GM04503 (cell line): ENCODE measurements at places on chromosomes 2 and 18.

GRCh38 chr2:121377646-121378045 lies 92.6 kb upstream of the TFCP2L1 start:
- DNase-seq, result no peak

DNA sequence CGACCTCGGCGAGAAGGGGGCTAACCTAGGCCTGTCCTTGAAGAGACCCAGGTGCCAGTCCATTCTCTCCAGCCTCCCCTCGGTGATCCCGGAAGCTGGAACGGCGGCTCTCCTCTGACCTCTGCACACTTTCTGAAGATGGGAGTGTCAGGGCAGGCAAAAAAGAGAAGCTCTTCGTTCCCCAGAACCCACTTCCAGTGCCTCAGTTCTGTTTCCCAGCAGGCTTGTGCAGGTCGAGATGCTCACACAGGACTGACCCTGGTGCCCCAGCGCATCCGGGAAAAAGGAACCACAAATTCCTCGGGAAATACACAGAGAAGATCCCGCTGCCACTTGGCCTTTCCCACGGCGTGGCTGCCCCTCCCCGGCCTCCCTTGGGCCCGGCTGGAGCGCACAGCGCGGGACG lies 681 bp upstream of the PTPN18 start:
- DNase-seq, result no peak

GRCh38 chr18:160831-161570 lies 2.6 kb downstream of the USP14 start:
- DNase-seq, result no peak

- DNase-seq, result no peak
These were observed 29.9 kb downstream of the NTSR2 start for GRCh38 chr2:11640132-11640531.

- DNase-seq, result no peak
These were observed 622 bp downstream of the RAB12 start for GRCh38 chr18:8609659-8610458.

- DNase-seq, result no peak
These were observed 124.0 kb downstream of the PRELID3A start for GRCh38 chr18:12531749-12532148.

GRCh38 chr2:182068811-182069210 lies 83.2 kb downstream of the PPP1R1C start:
- no peak for DNase-seq

GRCh38 chr18:49920731-49921130 lies 107.4 kb upstream of the ACAA2 start:
- no peak for DNase-seq

DNA sequence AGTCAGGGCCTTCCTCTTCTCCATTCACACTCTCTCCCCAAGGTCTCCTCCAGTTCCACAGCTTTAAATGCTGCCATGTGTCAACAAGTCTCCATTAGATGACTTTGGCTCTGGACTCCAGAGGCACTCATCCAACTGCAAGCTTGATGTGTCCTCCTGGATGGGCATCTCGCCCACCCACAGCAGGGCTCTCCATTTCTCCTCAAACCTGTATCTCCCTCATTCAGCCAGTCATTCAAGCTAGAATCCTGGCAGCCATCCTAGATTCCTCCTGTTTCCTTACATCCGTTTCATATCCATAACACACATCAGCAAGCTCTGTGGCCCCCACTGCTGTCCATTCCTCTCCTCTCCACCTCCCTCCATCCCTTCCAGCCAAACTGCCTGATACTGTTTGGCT lies 88.4 kb upstream of the AFF3 start:
- no peak for DNase-seq

- DNase-seq, result no peak
These were observed 63.4 kb downstream of the THSD7B start for GRCh38 chr2:136828774-136829173.

- DNase-seq, result no peak
These were observed 249.6 kb downstream of the MTX2 start for GRCh38 chr2:176518823-176519222.

GRCh38 chr18:77084688-77085035 lies 47.9 kb downstream of the MBP start:
- DNase-seq, result no peak

GRCh38 chr2:10016001-10016801 lies 27.1 kb upstream of the KLF11 start:
- no peak for DNase-seq

- DNase-seq, result no peak
These were observed 21.2 kb downstream of the QPCT start for GRCh38 chr2:37365669-37366068.

GRCh38 chr2:236179236-236180075 lies 11.3 kb upstream of the GBX2 start:
- no peak for DNase-seq

- DNase-seq, result no peak
These were observed 48.1 kb downstream of the EMILIN2 start for GRCh38 chr18:2894841-2895370.
